GF-D8 (cell line): ENCODE measurements at places on chromosomes 5 and 9.

- DNase-seq: no peak
These were observed 216.8 kb upstream of the PIK3R1 start for GRCh38 chr5:67998709-67999261.

- DNase-seq: no peak
These were observed 60.4 kb downstream of the PSAT1 start for GRCh38 chr9:78357165-78357873.

DNA sequence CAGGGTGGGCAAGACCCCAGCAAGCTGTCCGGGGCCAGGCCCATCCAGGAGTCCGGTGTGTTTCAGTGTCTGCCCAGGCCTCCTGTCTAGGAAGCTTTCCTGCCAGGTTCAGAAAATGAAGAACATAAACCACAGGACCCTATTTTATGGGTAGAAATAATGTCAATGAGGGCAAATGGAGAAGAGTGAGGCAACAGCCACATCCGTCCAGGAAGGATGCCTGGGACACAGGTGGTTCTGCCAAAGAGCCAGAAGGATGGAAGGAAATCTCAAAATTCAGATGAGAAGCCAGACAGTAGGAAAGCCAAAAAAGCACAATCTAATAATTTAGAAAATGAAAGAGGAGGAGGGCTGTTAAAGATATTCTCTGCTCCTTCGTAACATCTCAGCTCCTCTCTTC is 262.3 kb downstream of the AUH start:
- DNase-seq: no peak

DNA sequence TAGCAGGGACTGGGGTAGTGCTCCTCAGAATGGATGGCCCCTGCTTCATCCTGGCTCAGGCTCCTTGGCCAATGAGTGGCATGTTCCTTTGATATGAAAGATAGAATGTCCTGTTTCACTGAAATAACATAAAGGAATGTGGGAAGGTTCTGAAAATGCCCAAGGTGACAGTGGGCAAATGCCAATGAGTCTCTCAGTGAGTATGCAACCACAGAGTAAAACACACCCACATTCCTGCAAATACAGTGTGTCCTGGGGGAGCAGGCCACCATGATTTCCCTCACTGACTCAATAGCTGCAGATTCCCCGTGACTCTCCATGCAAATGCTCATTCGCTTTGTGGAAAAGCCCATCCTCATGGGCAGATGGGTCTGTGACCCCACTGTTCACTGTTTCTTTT is 36.4 kb downstream of the ZNF366 start:
- DNase-seq: no peak

- DNase-seq: no peak
These were observed 459.6 kb downstream of the PRELID2 start for GRCh38 chr5:145375521-145375920.
